ENCODE measurements at places on chromosomes 4 and X.

- no peak for DNase-seq
Measured at GRCh38 chr4:177408023-177408422, 34.2 kb downstream of the AGA start.

DNA sequence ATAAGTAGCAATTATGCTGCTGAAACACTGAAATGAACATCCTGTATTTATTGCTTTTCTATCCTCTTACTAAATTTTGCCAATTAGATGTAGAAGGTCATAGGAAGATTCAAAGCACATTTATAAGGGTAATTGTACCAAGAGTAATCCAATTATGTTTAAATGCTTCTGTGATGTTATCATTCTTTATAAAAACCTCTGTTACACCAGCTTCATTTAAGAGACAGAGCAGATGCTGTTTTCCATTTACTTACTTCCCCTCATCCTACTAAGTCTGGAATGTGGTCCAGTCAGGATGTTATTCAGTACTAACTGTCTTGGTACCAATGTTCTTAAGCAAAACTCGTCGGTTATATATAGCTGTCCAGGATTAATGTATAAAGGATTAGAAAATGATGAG is 539.6 kb downstream of the PDHA2 start:
- DNase-seq: no peak

DNA sequence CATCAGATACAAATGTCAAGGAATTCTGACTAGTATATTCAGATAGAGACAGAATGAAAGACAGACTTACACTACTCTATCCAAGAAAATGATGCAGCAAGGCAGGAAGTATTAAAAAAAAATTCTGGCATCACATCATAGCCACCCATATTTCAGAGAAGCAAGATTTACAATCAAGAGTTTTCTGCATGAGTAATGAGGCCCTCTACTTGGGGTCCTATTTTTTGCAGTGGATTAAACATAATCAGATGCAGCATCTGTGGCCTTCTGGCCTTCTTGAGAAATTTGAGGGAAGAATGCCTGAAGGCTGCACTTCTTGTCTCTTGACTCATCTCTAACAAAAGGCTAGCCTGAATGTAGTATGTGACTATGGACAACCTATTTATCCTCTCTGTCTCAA is 48.2 kb upstream of the SLIT2 start:
- peak; percentile 54 for DNase-seq

DNA sequence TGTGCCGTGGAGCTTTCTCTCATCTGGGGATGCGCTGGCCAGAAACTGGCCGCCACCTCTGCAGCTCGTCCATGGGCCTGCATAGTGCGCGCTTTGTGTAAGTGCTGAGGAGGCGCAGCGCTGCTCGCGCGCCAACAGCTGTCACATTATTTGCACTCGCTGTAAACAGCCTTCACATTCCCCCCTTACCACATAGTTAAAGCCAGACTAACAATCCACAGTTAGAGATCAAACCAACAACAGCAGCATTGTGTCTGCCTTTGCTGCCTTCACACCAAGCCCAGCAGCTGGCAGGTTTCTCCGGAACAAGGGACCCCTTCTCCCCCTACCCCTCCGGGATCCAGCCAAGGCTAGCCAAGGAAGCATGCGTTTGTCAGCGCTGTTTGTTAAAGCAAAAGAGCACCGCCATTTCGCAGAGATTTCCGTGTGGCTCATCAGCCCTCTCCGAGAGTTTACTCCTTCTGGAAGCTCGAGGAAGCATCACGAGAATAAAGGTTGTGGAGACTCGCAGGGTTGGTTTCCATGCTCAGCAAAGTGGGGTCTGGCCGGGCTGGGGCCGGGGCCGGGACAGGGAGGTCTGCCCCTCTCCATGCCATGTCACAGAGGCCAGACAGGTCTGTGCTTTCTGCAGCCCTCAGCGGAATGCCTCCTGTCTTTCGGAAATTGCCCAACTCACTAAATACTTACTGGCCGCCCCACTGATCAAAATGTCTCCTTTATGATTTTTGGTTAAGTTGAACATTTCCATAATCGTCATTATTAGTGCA is 11.0 kb downstream of the BCOR start:
- DNase-seq: no peak

DNA sequence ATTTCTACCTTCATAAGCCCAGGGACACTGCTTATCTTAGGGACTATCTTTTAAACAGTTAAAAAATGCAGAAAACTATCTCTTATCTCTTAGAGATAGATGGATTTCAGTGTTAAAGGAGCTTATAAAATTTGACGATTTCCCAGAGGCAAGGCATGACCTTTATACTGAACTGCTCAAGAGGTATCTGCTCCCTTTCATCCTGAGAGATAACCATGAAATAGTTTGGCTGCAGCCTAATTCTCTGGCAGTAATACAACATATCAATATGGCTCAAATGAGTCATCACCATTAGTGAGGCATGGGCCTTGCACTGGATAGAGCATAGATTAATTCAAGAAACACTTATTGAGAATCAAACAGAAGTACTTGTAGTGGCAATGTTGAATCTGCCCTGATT is 348.2 kb upstream of the GRIA3 start:
- no peak for DNase-seq

DNA sequence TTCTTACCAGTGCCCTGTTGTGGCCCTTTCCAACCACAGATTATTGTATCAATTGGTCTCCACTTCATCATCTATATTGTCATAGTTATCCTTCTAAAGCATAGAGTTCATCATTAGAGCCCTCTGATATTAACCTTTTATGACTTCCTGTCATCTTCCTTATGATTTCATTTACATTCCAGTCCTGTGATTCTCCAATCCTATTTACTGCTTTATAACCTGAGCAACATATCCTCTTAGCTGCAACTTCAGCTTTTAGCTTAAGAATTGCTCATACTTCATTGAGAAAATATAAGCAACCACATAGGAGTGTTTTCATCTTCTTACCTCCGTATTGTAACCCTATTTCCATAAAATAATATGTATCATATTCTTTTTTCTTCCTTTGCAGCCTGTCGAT is 252.6 kb upstream of the CENPE start:
- DNase-seq: no peak

DNA sequence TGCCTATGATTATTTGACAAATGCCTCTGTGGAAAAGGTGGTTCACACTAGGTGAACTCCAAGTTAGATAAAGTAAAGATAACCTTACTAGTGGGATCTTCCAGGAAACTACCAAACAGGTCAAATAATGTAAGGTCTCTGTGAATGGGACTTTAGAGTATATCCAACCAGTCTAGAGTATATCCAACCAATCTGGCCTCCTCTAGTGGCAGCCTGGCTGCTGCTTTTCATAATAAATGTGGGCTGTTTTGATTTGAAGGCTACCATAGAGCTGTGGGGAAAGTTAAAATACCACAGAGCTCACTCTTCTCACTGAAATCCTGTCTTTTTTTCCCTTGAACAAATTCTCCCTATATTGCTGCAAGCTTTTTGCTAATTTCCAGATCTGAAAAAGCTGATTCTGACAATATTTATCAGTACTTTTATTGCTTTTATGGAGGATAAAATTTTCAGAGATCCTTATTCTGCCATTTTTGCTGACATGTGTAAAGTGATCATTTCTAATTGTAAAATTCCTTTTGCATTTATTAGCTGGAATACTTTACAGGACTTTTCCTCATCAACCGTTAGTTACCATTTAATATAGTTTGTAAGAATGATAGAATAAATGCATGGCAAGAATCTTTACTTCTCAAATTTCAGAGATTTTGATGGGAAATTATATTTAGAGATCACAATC is 111.3 kb downstream of the TET2 start:
- no peak for DNase-seq

DNA sequence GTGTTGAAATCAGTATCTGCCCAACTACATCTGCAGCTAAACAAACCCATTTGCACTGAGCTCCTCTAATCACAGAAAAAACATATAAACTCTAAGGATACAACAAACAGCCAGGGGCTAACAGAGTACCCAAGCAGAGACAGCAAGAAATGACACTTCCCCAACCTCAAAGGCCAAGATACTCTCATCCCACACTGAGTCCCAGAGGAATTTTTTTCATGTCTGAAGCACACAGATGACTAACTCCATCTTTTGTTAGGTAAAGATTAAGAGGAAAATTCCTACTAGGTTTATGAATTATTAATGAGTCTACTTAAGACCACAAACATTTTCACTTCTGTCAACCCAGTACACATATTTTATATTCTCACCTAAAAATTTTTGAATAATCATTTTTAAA is 31.6 kb downstream of the SEPSECS start:
- no peak for DNase-seq

GRCh38 chr4:112759313-112759712 is 122.4 kb downstream of the LARP7 start:
- no peak for DNase-seq

- DNase-seq: no peak
Measured at GRCh38 chr4:147307896-147308674, 172.8 kb upstream of the EDNRA start.

DNA sequence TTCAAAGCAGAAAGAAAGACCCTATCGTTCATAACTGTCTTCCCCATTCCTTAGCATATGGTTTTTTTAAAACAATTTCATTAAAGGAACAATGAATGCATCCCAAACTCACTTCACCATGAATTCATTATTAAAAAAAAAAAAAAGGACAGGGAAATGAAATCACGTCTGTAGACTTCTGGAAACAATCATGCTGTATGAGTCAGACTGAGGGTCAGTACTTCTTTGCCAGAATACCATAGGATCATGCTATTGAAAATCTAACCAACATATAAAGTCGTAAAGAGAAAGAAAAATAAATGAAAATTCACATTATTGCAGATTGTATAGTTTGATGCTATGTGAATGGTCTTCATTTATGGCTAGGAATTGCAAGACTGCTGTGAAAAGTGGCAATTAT is 144.4 kb downstream of the PCDH18 start:
- DNase-seq: no peak

- peak; percentile 78 for DNase-seq
Measured at GRCh38 chrX:31609130-31609529, 537.3 kb upstream of the FTHL17 start.

DNA sequence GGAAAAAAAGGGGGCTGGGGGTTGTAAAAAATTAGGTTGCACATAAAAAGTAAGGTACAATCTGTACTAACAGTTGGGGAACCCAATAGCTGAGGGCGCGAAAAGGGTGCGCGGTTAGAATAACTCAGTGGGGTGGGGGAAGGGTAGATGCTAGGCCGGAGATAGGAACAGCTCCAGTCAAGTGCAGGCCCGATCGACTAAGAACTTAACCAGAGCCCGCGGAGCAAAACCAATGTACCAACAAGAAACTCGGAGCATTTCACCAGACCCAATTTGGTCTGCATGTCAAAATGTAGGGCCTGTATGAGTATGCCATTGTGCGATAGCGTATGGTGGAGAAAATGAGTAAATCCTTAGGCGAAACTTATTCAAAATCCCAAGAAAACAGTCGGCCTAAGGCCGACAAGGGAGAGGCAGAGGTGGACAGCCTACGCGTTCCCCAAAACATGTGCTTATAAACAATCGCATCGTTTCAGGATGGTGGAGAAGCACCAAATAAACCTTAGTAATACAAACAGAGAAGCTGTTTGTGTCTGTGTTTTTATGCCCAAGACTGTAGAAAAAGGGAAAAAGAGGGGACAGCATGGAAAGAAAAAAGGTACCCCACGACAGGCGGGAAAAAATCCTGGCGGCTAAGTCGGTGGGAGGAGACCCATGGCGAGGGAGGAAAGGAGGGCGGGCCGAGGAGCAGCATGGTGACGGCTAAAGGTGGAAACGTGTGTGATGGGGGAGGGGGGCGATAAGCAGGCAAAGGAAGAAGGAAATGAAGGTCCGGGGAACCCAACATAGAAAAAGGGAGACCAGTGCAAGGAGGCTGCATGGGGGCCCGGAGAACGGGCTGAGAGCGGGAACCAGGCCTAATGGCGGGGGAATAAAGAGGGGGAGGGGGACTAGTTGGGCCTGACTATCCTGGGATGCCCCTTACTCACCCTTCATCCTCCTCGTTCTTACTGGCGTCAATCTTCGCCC is 990 bp downstream of the HNRNPD start:
- DNase-seq: peak; percentile 74

- DNase-seq: no peak
Measured at GRCh38 chr4:159282329-159282728, 179.4 kb downstream of the RAPGEF2 start.

DNA sequence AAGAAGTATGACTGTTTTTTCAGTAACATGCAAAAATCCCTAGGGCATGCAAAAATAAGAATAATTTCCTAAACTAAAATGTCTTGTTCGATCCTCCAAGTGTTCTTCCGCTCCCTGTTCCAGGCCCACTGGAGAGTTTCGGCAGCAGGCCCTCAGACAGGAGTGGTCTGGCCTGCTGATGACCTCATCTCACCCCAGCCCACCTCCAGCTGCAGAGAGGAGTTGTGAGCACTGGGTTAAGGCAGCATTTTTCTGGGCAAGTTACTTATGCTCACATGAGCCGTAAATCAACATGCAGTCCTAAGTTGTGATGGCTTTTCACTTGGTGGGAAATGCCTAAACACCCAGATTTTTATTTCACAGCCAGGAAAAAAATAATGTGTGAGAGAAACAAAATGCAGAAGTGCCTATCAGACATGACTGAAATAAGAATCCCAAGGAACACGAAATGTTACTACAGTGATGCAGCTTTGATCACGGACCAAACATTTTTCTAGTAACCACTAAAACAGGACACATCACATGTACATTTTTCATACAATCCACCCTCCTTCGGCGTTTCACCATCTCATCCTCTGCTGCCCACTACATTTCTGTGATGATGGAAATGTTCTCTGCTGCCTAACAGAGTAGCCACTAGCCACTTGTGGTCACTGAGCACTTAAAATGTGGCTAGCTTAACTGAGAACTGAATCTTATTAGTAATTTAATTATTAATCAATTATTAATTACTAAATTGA is 153.3 kb upstream of the TBL1X start:
- DNase-seq: no peak

- no peak for DNase-seq
Measured at GRCh38 chr4:119031218-119031617, 104.4 kb upstream of the MYOZ2 start.

DNA sequence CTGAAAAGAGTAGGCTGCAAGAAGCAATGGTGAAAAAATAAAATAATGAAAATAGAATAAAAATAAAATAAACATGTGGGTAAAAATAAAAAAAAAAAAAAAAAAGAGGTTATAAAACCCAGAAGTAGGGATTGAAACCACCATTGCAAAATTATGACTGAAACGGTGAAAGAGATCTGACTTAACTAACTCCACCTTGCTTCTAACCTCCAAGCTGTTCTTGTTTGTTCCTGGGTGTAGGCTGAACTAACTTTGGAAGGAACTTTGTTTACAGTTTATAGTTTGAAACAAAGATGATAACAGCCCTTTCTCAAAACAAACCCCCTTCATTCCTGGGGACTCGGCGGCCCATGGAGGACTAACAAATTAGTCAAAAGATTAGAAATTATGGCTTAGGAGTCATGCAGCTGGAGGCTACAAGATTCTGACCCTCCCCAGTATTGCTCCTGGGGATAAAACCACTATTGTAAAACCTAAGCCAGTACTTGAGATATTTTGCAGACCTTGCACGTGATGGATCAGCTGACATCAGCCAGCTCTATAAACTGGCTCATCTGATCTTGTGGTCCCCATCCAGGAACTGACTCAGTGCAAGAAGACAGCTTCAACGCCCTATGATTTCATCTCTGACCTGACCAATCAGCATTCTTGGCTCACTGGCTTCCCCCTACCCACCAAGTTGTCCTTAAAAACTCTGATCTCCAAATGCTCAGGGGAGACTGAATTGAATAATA is 30.4 kb downstream of the DDX60L start:
- peak; percentile 72 for DNase-seq
